ENCODE measurements at places on chromosomes 3 and 15.

- DNase-seq: no peak
Observed at GRCh38 chr15:49855917-49856637, 235.2 kb downstream of the DTWD1 start.

DNA sequence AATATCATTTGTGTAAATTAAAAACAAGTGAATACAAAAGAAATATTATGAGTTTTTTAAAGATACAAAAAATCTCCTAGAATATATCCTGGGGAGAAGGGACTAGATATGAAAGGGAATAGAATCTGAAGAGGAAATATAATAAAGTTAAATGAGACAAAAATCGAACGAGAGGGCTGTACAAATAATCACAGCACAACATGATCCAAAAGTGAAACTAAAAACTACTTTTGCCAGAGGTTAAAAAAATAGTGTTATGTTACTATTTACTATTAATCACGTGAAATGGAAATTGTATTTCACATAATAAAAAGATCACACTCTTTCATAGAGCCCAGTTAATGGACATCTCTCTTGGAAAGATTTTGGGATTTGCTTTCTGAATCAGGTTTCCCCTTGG lies 28.6 kb downstream of the CGGBP1 start:
- DNase-seq: no peak

- DNase-seq: no peak
Observed at GRCh38 chr3:64575211-64575844, 112.5 kb downstream of the ADAMTS9 start.

DNA sequence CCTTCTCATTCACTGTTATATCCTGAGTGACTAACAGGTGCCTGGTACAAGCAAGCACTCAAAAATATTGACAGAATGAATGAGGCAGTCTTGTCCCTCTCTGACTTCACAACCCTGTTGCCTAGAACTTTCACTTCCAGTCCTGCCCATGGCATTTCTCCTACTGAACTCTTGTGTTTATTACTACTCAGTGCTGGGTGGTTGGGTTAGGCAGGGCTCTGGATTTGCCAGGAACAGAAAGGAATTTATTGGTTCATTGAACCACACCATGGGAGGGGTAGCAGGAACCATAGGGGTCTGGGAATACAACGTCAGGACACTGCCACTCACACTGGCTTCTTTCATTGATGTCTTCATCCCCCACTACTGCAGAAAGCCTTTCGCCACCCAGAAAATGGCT lies 41.9 kb upstream of the SEMA4B start:
- no peak for DNase-seq

DNA sequence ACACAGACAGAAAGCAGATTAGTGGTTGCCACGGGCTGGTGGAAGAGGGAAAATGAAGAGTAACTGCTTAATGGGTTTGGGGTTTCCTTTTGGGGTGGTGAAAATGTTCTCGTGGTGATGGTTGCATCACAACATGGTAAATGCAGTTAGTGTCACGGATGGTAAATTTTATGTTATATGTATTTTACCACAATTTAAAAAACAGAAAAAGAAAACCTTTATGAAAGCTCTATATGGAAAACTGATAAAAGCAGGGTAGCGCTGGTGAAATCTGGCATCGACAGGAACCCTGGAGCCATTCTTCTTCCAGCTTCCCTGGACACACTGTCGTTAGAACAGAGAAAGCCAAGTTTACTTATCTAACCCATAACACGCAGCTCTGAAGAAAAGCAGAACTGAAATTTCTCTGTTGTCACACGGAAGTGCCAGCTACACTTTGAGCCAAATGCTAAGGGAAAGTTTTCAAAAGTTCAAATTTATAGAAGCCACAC lies 287.7 kb upstream of the NR2F2 start:
- DNase-seq: no peak

- no peak for DNase-seq
Observed at GRCh38 chr3:118977671-118978392, 56.8 kb downstream of the IGSF11 start.

DNA sequence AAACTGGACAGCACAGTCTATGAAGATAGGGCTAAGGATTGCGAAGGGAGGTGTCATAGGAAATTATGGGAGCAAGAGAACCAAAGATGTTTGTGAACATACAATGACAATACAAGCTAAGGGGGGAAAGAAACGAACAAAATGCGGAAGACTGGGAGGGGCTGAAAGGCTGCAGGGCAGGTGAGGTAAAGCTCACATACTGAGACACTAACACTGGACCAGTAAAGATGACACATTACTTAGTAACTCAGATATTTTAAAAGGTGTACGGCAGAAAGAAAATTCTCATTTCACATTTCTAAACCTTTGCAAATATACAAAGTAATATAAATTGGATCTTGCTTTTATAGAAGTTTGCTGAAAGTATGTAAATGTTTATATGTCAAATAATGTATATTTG lies 10.1 kb downstream of the CLDND1 start:
- no peak for DNase-seq

DNA sequence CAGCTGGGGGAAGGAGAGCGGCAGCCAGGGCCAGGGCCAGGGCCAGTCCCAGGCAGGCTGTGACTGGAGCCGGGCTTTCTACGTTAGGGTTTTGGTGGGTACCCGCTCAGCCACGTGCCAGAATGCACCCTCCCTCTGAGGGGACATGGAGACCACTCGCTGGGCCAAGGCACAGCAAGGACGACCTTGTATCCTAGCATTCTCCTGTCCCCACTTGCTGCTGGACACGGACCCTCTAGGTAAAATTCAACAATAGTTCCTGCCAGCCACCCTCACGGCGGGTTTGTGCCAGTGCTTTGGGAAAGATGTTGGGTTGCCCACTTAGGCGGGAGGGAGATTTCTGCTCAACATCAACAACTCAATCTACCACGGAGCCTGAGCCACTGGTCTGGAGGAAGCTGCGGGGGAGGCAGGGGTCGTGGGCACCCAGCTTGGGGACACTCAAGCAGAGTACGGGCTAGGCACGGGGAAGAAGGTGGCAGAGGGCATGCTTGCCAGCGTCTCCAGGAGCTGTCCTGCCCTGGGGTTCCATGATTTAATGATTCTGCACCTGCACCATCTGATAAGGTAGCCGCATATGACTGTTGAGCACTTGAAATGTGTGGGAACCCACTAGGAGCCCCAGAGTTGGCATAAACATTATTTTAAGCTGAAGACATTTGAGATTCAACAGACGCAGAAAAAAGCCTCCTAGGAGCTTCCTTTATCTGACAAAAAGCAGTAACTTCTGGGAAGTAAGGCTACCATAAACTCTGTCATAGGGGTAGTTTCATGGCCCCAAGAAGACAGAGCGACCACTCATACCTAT lies 22.5 kb upstream of the C15orf39 start:
- no peak for DNase-seq

DNA sequence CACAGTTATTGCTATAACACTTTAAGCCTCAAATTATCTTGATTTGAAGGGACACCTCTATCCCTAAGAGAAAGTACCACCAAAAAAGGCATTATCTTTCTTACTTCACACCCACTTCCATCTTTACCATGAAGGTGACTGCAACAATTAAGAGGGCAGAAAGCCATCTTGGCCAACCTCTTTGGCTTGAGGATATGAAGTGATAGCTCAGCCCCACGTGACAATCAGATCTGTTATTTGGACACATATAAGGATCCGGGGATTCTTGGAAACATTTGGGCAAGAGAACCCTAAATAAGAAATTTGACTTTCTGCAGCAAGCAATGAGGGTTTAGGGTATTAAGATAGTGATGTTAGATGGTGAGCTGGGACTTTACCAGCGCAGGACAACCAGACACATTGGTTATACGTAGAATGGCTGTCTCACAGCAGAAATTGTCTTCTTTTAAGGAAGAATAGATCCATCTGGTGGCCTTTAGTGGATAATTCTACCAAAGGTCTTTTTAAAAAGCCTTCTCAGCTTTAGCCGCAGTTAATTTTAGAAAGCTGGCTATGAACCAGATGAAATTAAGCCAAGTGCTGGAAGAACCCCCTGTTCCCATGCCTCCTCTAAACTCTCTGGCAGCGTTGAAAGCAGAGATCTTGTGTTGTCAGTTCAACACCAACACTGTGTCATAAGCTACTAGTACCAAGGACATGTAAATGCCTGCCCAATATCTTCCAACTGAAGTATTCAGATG lies 12.3 kb downstream of the HCLS1 start:
- DNase-seq: no peak

- no peak for DNase-seq
Observed at GRCh38 chr15:62896969-62897486, 145.5 kb upstream of the TPM1 start.

GRCh38 chr15:59723687-59724346 lies 34.7 kb upstream of the BNIP2 start:
- no peak for DNase-seq

Data from activated naive CD8-positive, alpha-beta T cell treated with anti-CD3 and anti-CD28 coated beads, Interleukin-2, amount 50 U/mL, for 16 hours (primary cell).